ENCODE measurements at places on chromosomes 16 and 17.
A peak's percentile ranks its signal among the peaks of the same experiment; 100 is the strongest.

DNA sequence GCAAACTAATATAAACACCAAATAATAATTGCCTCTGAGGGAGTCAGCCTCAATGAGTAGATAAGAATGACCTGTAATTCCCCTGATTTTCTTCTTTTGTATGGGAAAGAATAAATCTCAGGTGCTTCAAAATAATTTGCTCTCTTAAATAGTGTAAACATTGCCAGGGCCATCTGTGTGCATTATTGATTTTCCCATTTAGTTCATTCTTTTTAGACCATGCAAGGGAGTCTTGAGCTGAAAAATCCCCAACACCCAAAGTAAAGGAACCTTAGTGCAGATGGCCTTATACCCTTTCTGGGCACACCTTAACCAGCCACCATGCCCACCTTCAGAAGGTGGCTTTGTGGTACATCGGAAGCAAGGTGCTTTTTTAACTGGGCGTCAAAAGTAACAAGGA lies 267.2 kb downstream of the TMEM114 start:
- DNase-seq: no peak

DNA sequence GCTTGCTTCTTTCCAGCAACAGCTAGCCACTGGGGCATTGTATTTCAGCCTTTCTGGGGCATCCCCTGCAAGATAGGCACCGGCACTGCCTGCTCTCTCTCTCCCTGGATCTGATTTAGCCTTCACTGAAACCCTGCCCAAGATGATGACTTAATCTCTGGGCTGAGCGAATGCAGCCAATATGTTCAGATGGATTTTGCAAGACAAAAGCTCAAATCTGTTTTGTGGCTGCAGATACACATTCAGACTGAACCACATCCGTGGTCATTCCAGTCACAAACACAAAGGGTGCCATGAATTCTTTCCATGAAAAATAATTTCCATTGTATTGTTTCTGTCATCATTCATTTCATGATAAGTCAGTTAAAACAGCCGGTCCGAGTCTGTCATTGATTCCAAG lies 24.2 kb downstream of the SOST start:
- DNase-seq: no peak

DNA sequence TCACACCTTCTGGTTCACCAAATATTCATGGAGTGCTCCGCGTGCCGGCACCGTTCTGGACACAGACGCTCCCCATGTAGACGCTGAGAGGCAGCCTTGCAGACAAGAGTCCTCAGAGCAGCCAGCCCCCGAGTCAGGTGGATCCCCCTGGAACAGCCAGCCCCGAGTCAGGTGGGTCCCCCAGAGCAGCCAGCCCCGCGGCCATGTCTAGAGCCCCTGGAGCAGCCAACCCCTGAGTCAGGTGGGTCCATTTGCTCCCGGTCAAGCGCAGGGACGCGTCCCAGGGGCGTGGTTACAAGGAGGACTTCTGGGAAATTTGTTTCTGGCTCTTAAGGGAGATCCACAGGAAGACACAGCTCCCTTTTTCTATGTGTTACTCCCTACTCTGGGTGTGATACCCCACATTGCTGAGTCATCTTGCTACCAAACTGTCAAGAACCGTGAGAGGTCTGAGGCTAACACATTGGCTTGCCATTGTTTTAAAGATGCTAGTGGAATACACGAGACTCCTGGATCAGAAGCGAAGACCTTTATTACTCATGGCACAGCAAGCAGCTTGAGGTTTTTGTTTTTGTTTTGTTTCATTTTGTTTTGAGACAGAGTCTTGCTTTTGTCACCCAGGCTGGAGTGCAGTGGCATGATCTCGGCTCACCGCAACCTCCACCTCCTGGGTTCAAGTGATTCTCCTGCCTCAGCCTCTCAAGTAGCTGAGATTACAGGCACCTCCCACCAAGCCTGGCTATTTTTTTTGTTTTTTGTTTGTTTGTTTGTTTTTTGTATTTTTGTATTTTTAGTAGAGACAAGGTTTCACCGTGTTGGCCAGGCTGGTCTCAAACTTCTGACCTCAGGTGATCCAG lies 43.3 kb upstream of the CBFA2T3 start:
- DNase-seq: no peak

DNA sequence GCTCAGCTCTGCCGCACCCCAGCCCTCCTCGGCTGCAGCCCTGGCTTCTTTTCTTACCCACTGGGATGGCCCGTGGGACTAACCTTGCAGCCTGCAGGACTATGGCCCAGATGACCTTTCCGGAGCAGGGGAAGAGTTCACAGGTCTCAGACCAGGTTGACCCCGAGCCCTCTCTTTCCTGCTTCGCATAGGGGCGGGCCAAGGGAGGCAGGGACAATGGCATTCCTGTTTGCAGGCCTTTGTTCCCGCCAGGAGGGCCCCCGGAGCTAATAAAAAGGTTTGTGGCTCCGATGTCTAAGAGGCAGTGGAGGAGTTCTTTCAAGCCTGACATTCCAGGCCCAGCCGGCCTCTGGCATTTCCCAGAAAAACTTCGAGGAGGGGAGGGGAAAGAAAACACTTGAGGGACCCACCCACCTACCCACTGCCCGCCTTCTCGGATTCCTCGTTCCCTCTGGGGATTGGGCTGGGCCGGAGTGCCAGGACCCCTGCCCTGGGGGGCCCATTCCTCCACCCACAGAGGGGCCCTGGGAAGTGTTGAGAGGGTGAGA lies 5.8 kb upstream of the SOCS3 start:
- DNase-seq: no peak

DNA sequence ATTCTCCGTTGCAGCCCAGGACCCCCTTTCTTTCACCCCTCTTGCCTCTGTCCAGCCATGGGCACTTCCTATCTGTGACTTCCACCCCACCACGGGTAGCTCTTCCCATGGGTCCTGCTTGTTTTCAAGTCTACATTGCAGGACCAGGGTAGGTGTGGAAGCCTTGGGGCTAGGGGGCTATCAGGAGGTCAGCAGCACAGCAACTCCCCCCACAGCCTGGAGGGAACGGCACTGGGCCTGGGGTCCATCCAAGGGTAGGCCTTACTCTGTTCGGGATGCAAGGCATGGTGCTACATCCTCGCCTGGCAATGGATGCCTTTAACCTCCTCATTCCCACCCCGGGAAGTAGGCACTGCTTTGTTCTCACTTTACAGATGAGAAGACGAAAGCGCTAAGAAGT lies 109.3 kb downstream of the IRX5 start:
- no peak for DNase-seq

GRCh38 chr17:74201250-74201649 lies 2.2 kb upstream of the RPL38 start:
- DNase-seq: no peak

DNA sequence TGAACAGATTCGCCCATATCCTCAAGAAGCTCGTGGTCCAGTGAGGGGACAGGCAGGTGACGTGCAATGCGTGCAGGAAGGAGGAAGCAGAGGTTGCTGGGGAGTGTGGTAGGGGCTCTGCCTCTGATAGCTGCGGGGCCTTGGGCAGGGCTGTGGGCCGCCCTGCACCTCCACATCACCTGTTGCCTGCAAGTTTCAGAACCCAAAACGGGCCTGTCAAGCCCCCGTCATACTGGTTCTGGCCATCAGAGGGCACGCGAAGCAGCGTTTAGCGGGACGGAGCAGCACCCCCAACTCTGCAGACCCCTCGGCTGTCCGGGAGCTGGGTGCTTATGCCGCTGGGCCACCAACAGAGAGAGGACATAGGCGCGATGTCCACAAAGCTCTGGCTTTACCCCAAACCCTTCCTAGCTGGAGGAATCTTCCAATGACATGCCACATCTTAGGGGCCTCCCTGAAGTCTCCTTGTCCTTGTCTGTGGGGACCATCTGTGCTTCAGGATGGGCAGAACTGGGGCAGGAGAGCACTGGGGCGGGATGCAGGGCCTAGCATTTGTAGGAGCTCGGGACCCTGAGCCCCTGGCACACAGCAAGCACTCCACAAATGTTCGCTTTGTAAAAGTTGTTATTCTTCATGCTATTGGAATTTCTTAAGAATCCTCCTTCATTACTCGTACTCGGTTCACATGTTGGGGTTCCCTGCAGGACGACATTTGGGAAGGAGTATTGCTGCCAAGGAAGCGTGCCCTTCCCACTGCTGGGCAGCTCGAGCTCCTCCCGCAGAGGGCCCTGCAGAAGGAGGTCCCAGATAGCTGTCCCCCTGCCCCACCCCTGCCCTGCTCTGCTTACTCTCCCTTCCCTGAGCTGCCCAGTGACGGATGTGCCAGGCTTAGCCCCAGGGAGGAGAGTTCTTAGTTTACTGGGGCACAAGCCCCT lies 64.3 kb downstream of the CNGB1 start:
- DNase-seq: peak; percentile 2

DNA sequence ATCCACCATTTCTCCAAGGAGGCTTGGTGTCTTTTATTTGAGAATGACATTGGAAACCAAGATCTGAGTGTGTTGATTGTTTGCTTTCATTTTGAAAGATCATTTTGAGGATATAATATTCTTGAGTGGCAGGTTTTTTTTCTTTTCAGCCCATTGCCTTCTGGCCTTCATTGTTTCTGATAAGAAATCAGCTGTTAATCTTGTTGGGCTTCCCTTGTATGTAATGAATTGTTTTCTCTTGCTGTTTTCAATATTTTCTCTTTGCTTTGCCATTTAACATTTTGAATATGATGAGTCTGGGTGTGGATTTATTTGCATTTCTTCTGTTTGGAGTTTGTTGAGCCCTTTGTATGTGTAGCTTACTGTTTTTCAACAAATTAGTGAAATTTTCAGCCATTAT lies 22.0 kb downstream of the PRSS54 start:
- DNase-seq: no peak

DNA sequence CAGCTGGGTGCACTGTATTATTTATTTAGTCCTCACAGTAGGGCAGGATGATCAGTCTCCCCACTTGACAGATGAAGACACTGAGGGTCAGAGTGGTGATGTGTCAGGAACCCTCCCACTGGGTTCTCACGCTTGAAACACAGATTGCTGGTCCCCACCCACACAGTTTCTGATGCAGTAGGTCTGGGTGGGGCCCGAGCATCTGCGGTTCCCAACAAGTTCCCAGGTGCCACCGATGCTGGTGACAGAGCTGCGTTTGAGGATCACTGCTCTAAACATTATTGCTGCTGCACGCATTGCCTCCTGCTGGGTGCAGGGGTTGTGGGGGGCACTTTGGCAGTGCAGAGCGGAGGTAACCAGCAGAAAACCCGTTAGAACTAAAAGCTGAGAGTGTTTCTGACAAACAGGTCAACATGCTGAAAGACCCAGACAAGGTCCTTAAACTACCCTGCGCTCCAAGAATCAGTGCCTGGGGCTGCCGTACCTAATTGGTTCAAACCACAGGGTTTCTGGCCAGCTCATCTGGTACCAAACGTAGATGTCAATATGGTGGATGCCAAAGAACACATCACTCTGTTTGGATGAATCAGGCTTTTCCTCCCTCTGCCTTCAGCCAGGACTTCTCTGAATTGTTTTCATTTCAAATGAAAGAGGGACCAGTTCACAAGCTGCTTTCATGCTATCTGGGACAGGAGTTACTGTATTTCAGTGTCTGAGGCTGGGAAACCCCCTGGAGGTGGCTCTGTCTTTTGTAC lies 76.0 kb downstream of the ABCC1 start:
- no peak for DNase-seq

- DNase-seq: no peak
Measured at GRCh38 chr16:85535352-85536072, 77.6 kb upstream of the GSE1 start.

DNA sequence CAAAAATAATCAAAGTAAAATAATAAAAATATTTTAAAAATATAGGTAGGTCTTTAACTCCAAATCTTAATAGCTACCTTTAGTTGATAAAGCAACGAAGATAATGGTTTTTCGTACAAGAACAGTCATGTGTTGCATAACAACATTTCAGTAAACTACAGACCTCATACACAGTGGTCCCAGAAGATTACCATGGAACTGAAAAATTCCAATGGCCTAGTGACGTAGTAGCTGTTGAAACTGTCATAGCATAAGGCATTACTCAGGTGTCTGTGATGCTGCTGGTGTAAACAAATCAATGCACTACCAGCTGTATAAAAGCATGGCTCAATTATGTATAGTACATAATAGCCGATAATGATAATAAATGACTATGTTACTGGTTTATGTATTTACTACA lies 43.9 kb downstream of the CREBBP start:
- DNase-seq: no peak

GRCh38 chr17:4008082-4008435 lies 43.8 kb upstream of the ATP2A3 start:
- DNase-seq: no peak

GRCh38 chr16:86958423-86958822 lies 358.8 kb downstream of the C16orf95 start:
- DNase-seq: no peak

All from stimulated activated CD8-positive, alpha-beta memory T cell treated with anti-CD3 and anti-CD28 coated beads, Interleukin-7, amount 100 ng/mL, for 48 hours (primary cell).